Hematopoietic multipotent progenitor cell treated with erythropoietin and hydrocortisone succinate and interleukin-3 and kit ligand, for 4 days (in vitro differentiated cells): ENCODE measurements at places on chromosomes 7 and 10.

DNA sequence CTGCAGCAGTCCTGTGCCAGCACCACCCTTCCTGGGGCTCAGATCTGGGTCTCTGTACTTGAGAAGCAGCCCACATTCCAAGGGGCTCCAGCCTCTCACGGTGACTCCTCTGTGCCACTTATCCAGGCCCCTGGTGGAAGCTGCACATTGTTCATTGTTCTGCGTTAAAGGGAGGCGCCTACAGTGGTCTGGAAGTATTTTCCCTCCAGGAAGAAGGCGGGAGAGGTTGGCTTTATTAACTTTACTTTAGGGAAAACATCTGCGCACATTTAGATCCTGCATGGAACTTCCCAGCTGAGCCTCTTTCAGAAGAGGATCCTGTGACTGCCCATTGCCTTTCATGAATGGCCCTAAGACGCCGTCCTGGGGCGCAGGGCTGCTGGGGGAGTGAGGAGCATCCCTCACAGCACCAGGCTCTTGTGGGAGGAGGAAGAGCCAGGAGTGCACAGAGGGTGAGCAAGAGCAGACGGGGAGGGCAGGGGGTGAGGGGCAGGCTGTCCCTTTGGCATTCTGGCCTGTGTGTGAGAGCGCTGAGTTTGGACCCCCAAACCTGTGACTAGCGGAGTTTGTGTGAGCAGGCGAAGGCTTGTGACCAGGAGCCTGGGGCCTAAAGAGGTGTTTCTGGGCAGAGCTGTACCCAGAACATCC lies 98.6 kb upstream of the BTBD16 start:
- no peak for DNase-seq

GRCh38 chr7:148931470-148931869 lies 47.4 kb upstream of the EZH2 start:
- DNase-seq = no peak

DNA sequence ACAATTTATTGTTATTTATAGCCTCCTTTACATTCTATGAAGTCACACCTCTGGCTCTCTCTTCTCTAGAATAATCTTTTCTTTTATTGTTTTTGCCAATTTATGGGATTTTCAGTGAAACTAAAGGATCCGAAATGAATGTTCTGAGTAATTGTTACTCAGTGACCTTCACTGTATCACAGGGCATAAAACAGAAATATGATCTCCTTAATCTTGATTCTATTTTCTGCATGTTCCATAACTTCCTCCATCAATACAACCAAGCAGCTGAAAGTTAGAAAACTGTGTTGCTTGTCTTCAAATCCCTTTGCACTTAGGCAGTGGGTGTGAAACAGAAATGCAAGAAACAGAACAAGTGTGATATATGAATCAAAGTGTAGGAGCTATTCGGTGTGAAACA lies 57.4 kb upstream of the FERD3L start:
- no peak for DNase-seq

- DNase-seq = peak; percentile 59
Measured at GRCh38 chr10:133100706-133101415, 13.1 kb downstream of the ADGRA1 start.

DNA sequence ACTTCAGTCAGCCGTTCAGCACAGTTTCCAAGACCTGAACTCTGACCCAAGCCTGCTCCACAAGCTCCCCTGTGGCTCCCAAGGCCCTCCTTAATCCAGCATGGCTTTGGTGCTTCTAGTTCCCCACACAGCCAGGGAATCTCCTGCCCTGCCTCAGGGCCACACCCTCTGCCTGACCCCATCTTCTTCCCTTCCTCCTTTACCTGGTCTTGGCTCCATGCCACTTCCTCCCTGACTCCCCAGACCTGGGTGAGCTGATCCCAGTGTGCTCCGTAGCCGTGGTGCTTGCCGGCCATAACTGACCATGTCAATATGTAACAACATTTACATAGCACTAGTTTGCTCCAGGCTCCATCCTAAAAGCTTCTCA lies 20.0 kb downstream of the TMEM273 start:
- no peak for DNase-seq

GRCh38 chr10:99788598-99789256 lies 6.3 kb downstream of the ABCC2 start:
- no peak for DNase-seq

DNA sequence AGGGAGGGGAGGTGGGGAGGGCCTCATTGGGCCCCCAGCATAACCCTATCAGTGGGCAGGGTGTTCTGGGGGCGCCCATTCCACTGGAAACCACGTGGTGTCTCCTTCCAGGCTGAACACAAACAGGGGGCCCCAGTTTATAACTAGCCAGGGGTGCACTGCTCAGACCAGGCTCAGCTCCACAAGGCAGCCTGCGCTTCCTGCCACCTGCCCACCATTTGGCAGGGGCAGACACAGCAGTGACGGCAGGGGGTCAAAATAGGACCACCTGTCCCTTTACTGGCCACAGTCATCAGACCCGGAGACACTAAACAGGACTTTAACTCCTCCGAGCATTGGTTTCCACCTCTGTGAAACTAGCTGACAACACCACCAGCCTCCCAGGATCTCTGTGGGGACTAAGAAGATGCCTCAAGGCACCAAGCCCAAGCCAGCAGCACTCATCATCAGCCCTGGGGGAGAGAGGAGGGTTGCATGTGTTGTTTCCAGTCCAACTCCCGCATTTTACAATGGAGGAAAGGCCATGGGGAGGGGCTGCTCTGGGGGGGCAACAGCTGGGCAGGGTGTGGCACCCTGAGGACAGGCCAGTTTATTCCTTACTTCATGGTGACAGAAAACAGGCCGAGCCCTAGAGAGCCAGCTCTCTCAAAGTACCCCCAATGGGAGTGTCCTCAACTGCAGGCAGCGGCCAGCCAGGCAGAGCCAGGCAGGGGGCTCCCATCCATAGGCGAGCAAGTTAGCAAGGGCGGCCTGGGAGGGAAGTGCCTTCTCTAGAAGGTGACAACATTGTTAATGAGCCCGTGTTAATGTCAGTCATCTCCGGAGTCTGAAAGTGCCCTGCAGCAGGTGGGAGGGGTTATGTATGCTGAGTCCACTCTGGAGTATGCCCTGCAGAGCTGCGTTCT lies 127.6 kb downstream of the TNS3 start:
- DNase-seq = no peak

GRCh38 chr10:49397036-49397999 lies 1.4 kb upstream of the DRGX start:
- no peak for DNase-seq

GRCh38 chr7:133819695-133820094 lies 307.4 kb upstream of the LRGUK start:
- DNase-seq = no peak

DNA sequence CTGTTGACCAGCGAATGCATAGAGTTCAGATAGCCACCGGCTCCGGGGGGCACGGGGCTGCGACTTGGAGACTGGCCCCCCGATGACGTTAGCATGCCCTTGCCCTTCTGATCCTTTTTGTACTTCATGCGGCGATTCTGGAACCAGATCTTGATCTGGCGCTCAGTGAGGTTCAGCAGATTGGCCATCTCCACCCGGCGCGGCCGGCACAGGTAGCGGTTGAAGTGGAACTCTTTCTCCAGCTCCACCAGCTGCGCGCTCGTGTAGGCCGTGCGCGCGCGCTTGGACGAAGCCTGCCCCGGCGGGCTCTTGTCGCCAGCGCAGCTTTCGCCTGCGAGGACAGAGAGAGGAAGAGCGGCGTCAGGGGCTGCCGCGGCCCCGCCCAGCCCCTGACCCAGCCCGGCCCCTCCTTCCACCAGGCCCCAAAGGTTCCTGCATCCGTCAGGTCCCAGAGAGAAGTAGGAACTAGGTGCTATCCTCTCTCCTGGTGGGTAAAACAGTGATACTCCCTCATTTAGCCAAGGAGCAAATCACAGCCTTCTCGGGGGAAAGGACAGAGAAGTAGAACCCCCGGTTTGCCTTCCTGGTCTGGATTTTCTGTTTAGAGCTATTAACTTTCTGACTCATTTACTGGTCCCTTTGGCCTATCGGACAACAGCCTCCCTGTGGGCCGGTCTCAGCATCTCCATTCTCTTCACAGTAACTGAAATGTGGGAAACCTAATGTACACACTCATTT lies 6.1 kb upstream of the HOXA2 start:
- no peak for DNase-seq

DNA sequence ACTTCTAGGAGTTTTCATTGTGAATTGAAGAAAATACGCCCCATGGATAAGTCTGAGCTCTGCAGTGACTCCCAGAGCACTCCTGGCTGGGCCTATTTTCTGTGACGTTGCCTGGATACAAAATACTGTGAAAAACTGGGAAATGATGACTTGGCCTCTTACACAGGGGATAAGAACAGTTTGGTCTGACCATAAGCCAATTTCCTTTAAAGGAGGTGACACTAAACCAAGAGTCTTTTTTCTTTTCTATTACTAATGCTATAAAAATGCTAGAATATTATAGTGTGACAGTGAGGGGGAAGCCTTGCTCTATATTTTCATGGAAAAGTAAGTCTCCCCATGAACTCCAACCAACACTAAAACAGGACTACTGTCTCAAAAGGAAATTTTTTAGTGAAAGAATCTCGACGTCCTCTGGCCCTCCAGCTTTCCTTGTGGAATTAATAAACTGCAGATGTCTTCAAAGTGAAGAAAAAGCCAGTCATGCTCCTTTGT lies 45.5 kb downstream of the MYOF start:
- no peak for DNase-seq

GRCh38 chr10:121455377-121455776 lies 142.9 kb downstream of the FGFR2 start:
- DNase-seq = peak; percentile 29

DNA sequence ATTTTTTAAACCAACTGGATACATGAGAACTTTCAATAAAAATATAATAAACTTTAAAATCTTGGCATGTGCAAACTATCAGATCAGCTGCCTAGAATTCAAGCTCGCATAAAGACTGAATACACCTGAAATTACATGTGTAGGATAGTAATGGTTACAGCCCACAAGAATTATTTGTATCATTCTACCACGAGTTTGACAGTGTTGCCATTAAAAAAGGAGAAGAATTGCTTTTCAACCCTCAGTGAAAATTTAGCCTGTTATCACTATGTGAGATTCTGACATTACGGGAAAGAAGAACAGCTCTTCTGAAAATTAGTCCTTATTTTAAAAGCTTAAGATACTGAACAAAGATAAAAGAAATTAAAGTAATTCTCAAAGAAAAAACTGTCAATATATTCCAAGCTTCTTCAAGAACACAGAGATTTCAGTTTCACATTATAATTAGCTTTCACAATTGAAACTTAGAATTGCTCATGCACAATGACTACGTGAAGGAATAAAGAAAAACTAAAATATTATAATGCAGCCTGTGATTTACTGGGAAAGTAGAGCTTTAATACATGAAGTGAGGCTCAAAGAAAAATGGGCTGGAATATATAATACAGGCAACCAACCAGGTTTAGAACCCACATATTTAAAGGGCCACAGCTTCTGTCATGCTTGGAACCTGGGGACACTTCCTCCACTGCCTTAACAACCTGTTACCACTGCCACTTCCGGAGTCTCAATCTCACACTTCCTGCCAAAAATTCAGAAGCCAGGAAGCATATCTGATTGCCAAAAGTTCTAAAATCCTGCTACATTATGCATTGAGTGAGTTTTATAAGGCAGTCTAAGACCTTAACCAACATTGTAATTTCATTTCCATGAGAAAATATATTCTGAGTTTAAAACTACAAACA lies 23.2 kb downstream of the TPK1 start:
- DNase-seq = peak; percentile 51

GRCh38 chr10:111018021-111018420 lies 58.8 kb upstream of the ADRA2A start:
- peak; percentile 14 for DNase-seq

- DNase-seq = no peak
Measured at GRCh38 chr7:20327055-20327454, 3.6 kb upstream of the ITGB8 start.

DNA sequence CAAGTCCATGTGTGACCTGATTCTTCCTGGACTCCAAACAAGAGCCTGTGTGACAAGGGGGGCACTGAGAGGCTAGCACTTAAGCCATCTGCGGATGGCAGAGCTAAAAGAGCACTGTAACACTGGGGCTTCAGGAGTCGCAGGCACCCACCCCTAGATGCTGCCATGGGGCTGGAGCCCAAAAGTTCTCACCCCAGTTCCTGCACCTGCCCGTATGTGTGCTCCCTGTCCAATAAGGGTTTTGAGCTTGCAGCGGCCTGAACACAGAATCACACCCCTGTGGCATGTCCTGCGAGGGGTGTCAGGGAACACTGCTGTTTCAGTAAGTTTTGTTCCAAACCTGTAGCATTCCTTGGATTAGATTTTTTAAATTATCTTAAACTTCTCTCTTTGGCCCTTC lies 53.2 kb upstream of the GPR37 start:
- no peak for DNase-seq

- DNase-seq = no peak
Measured at GRCh38 chr7:11266101-11266500, 292.4 kb downstream of the PHF14 start.

DNA sequence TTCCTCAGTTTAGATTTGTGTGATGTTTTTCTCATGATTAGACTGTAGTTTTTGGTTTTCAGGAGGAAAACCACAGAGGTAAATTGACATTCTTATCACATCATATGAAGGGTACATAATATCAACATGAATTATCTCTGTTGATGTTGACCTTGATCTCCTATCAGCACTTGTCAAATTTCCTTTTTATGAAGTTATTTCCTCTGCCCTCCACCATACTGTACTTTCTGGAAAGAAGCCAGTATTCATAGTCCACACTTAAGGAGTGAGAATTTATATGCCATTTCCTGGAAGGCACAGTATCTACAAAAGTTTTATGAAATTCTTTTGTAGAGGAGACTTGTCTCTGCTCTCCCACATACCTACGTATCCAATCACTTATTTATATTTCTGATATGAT lies 807.2 kb upstream of the MBL2 start:
- DNase-seq = peak; percentile 7

- no peak for DNase-seq
Measured at GRCh38 chr10:89274928-89275327, 23.4 kb upstream of the LIPA start.

DNA sequence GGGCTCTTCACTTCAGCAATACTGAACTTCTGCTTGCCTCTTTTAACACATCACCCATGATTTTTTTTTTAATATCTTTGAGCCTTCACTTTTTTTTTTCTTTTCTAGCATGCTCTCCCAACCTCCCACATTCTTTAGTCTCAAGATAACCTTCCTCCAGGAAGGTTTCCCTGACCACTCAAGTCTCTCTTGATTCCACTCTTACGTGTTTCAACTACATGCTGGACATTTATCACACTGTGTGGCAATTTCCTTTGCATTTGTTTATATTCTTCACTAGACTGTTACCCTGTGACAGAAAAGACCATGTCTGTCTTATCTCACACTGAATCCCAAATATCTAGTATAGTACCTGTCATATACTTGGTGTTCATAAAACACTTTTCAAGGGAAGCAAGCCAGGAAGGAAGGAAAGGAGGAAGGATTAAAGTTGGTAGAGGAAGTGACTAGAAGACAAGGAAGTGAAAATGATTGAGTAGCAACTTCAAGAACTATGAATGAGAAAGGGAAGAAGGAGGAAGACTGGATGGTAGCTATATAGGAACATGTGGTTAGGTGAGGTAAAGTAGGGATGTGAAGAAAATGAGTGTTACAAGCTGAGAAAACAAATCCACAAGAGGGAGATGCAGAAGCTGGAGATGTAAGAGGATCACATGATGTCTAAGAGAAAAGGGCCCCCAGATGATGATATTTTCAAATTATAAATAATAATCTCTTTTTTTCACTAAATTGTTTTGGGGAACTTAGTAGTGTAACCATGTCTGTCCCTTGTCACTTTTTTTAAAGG lies 40.4 kb downstream of the IFIT5 start:
- DNase-seq = no peak

GRCh38 chr7:44114586-44115310 lies 8.6 kb downstream of the POLD2 start:
- no peak for DNase-seq

- no peak for DNase-seq
Measured at GRCh38 chr7:151924508-151924907, 31.7 kb upstream of the GALNTL5 start.
